H1 (cell line): ENCODE measurements at places on chromosomes 3 and 15.

GRCh38 chr3:116939550-116939949 is 230.0 kb downstream of the TUSC7 start:
- DNase-seq, result no peak

GRCh38 chr3:139234491-139234890 is 109.3 kb upstream of the MRPS22 start:
- DNase-seq, result no peak

GRCh38 chr3:13325892-13326443 is 94.2 kb downstream of the NUP210 start:
- DNase-seq, result no peak

DNA sequence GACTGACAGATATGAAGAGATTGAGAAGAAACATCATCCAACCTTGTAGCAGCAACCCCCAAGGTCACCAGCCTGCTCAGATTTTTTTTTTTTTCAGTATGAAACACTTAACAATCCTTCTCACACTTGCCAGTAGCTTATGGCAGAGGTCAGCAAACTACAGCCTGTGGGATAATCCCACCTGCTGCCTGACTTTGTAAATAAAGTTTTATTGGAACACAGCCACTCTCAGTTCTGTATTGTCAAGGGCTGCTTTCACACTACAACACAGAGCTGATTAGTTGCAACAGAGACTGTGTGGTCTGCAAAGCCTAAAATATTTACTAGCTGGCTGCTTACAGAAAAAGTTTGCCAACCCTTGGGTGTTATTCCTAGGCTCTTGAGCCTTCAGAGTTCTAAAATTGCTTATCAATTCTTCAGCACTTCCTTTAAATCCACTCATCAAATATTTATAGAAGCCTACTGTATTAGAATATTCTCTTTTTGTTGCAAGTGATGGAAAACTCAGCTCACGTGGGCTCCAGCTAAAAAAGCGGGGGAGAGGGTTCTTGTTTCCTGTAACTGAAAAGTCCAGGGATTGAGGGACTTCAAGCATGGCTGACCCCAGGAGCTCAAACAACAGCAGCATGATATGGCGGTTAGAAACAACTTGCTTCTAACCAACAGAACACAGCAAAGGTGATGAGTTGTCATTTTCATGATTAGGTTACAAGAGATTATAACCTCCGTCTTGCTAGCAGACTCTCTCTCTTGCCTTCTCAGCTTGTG is 246.1 kb downstream of the SHQ1 start:
- DNase-seq, result no peak

- DNase-seq, result no peak
Observed at GRCh38 chr15:92451225-92451825, 57.6 kb downstream of the ST8SIA2 start.

DNA sequence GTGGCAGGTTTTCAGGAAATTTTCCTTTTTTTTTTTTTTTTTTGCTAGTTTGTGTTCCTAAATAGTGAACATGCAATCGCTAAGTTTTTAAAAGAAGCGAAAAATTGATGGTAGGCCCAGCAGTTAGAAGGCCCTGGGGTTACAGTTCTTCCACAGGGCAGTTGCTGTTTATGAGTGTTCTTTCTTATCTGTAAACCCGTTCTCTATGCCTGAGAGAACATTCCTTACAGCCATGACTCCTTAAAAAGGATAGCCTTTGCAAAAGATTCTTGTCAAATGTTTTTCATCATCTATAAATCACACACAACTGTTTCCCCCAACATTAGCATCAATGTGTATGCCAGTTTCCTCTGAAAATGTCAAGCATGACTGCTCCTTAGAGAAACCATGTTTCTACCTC is 23.8 kb upstream of the MYZAP start:
- no peak for DNase-seq

- DNase-seq, result no peak
Observed at GRCh38 chr3:114223143-114223542, 14.2 kb downstream of the ZNF80 start.

GRCh38 chr3:108569336-108569735 is 19.9 kb downstream of the CIP2A start:
- DNase-seq, result no peak

DNA sequence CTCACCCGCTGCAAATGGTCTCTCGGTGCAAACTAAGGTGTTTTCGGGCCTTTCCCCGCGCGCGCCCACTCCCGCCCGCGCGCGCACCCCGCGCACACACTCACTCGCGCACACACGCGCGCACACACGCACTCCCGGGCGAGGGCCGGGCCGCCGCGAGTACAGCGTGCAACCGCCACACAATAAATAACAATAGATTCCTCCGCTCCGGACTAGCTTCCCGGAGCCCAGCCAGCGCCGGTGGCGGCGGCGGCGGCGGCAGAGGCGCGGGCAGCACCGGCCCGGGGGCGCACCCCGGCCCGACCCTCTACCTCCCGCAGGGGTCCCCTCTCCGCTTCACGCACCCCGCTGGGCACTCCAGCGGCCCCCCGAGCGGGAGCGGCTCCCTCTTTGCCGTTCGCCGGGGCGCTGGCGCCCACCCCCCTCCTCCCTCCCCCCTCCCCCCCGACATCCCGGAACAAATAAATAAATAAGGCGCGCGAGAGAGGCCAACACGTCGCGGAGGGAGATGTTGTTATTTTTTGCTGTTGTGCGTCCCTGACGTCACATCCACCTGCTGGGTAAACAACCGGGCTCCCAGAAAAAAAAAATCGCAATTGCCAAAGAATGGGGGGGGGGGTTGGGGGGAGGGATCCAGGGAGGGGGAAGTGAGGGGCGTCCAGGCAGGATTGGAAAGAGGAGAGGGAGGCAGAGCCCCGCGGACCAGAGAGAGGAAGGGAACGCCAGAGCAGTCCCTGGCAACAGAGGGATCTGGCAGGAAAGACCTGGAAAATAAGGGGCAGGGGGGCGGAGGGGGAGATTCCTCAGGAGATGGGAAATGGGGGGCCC is at the start of gene FOXP1:
Gene FOXP1 (minus strand): TSS at position 163 of the 828 bp plus-strand sequence. CDS start 385,347 bp downstream, outside the sequence.
- DNase-seq, result no peak

GRCh38 chr15:58698887-58699641 is 50.4 kb downstream of the ADAM10 start:
- no peak for DNase-seq

DNA sequence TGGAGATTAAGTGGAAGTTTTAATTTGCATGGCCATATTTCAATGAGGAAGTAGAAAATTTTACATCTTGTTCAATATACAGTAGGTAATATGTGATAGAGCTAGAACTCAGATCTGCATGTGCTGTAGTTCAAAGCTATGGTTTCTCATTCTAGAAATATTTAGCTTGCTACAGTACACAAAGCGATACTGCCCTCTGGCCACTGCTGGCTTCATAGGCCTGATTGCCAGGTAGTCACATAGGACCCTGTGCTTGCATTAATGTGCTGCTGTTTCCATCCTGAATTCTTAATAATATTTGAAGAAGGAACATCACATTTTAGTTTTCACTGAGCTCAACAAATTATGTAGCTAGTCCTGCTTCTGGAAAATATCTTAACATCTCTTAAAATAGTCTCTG is 87.0 kb downstream of the PLSCR2 start:
- DNase-seq, result no peak

DNA sequence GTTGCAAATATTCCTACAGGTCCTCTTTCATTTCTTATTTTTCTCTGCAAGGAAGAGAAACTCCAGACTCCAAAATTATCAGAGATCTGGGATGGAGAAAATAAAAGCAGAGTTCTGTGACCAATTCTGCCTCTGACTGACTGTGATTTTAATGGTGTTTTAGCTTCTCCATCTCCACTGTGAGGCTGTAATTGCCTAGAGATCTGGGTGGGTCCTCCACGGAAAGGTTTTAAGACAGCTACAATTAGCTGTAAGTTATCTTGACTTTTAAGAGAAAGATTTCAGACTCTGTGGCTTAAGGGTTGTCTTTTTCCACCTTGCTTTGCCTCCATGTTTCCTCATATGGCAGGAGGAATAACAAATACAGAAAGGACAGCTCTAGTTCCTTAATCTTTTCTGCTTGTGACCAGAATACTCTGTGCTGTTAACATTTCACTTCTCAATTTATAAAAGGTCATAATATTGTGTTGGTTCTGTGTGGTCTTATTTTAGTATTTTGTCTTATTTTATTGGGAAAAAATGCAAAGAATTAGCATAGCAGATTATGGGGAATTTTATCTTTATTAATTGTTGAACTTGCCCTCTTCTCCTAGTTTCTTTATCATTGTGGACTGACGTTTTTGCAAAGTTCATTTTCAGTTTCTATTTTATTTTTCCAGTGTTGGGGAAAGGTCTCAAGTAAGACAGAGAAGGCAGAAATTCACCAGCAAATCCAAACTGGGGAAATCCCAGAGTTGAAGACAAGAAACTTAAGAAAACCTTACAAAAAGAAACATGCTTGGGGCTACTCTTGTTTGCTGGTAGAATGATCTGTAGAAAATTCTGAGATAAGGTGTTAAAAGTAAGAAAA is 157.9 kb downstream of the RAP2B start:
- no peak for DNase-seq

DNA sequence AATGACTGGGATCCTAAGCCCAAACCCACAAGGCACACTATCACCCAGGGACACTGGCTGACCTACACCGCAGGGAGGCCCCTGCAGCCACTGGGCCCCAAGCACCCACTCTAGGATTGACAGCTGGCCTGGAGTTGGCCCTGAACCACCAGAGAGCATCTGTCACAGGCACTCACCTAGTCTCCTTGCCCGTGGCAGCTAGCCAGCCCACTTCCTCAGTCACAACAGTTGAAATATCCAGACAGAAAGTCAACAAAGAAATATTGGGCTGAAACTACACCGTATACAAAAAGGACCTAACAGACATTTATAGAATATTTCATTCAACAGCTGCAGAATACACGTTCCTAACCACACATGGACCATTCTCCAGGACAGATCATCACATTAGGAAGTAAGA is 5.2 kb upstream of the SPINK8 start:
- DNase-seq, result no peak

DNA sequence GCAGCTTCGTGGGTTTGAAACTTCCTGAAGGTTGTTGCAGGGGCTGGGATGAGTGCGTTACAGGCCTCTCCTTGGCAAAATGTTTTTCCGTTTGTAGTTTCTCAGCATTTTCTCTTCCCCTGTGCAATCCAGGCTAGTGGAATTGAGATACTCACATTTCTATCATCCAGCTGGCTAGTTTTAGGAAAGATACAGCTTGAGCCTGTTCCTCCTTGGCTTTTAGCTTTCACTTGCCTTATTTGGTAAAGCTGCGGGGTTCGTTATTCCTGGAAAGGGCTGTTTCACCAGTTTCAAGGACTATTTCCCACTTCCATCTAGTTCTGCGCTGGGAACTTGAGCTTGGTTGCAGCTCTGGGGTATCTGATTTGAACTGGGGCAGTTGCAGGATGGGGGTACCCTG is 90.3 kb downstream of the ITPR1 start:
- no peak for DNase-seq

- no peak for DNase-seq
Observed at GRCh38 chr15:94586099-94586498, 354.7 kb downstream of the MCTP2 start.

- no peak for DNase-seq
Observed at GRCh38 chr15:33119865-33120264, 74.6 kb downstream of the FMN1 start.

GRCh38 chr3:30625541-30626438 is 19.4 kb downstream of the TGFBR2 start:
- DNase-seq, result no peak

DNA sequence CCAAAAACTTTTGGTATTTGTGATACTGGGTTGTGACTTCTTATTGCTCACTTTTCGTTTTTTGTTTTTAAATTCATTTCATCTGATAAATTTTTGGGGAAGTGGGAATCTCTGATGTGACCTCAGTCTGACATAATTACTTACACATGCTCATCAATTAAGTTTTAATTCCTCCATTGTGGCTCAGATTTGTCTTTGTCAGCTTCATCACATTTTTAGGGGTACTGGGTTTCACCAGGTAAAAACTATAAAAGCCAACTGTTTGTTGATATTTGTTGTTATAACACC is 425.3 kb upstream of the TGFBR2 start:
- no peak for DNase-seq

GRCh38 chr3:85939074-85939482 is 980.3 kb downstream of the CADM2 start:
- no peak for DNase-seq

- no peak for DNase-seq
Observed at GRCh38 chr3:16357186-16358121, 92.4 kb downstream of the OXNAD1 start.

- no peak for DNase-seq
Observed at GRCh38 chr3:144622845-144623244, 651.2 kb downstream of the DIPK2A start.

- DNase-seq, result no peak
Observed at GRCh38 chr3:197730200-197730599, 6.5 kb downstream of the RUBCN start.

DNA sequence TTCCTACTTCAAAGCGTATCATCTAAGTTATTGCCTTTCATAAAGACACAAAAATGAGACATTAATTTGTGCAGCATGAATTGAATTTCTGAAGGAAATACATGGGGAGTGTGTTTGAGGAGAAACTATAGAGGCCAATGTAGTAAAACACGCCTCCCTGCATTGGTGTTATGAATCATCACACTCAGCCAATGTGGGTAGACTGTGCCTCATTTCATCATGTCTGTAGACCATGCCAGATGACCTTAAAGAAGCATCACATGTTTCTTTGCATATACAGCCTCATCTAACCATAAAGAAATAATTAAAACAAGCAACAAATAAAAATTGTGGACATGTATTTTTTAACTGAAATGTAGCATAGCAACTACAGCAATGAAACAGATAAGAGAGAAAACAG is 486.0 kb upstream of the ADAMTS9 start:
- DNase-seq, result no peak

DNA sequence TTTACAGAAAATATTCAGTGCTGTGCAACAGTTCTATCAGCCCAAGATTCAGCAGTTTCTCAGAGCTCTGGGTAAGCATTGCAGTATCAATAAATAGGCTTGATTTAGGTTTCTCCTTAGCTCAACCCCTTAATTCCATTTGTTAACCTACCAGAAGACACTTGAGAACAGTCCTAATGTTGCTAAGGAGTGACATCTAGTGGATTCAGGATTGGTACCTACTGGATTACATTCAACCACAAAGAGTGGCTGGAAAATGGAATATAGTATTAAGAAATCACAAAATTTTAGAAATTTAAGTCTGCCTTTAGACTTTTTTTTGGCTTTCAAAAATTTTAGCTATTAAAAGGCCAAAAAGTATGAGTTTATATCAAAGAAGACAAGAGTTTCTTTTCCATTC is 34.7 kb downstream of the POLG start:
- no peak for DNase-seq

DNA sequence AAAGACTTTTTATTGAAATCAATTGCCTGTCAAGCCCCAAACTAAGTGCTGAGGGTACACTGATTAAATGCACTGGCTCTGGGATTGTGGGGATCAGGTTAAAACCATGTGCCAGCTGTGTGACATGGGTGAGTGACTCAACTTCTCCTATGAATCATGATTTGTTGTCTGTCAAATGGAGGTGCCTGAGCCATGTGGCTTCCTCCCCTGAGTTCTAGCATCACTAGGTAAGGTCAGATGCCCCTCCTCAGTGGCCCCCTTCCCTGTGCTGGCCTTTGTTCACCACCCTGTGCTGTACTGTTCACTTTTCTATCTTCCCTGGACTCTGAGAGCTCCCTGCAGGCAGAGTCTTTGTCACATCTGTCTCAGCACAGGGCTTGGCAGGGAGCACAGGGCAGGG is 43.6 kb upstream of the ATP2B2 start:
- no peak for DNase-seq
